ENCODE measurements at places on chromosomes 6 and 20.

DNA sequence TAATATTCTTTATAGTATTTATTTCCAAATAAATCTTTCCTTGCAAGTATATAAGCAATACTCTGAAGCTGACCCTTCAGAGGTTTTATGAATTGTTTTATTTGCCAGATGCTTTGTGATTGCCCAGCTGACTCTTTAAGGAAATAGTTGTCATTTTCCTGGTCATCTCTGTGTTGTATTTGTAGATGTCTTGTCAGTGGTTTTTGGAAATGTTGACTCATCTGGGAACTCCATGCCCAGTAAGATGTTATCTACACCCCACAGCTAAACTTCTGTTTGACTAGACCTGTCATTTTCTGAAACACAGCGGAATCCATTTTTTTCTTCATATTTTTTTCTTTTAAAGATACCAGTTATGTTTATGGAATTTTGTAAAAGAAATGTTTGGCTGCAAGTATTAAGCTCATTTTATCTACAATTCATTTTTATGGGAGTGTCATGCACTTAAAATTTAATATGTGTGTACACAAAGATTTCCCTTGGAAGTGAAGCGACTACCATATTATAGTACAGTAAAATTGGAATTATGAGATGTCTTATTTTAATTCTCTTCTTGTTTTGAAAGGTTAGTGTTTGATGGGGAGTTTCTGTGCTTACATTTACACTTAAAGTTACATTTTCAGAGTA, 491.0 kb downstream of the NKAIN2 start:
- no peak overlapping the region for H3K4me3 ChIP-seq
- no peaks in the 10 kb centered on the region for H3K27me3 ChIP-seq
- H3K4me1 ChIP-seq = no peaks in the 10 kb centered on the region
- H3K27ac ChIP-seq = no peak overlapping the region
- H3K36me3 ChIP-seq = no peaks in the 10 kb centered on the region

DNA sequence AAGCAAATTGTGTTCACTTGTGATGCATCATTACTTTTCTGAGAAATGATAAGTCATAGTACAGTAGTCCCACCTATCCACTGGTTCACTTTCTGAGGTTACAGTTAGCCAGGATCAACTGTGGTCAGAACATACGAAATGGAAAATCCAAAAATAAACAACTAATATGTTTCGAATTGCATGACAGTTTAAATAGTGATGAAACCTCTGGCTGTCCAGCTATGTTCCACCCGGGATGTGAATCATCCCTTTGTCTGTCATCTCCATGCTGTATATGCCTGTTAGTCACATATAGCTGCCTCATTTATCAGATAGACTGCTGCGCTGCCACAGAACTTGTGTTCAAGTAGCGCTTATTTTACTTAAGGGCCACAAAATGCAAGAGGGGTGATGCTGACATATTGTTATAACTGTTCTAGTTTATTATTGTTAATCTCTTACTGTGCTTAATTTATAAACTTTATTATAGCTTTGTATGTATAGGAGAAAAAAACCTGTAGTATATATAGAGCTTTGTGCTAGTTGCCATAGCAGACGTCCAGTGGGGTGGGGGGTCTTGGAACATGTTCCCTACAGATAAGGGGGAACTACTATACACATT, 29.2 kb downstream of the AFDN start:
- H3K4me3 ChIP-seq = peak overlapping the region; percentile 63
- H3K27me3 ChIP-seq = no peaks in the 10 kb centered on the region
- DNase-seq = peak; percentile 94

DNA sequence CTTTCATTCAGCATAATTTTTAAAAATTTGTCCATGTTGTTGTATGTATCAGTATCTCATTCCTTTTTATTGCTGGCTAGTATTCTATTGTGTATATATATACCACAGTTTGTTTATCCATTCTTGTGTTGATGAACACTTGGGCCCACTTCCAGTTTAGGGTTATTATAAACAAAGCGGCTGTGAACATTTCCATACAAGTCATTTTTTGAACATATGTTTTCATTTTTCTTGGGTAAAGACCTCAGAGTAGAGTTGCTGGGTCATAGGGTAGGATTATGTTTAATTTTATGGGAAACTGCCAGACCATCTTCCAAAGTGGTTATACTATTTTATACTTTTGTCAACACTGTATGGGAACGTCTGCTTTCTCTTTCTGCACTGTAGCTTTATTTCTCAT, 55.3 kb downstream of the RBM24 start:
- DNase-seq = peak; percentile 53
- no peak overlapping the region for H3K4me3 ChIP-seq
- H3K4me1 ChIP-seq = peaks cover 35% of the 10 kb centered on the region
- H3K36me3 ChIP-seq = 0 out of 2 replicates have a peak, but pooled peaks cover 5% of the 10 kb centered on the region

DNA sequence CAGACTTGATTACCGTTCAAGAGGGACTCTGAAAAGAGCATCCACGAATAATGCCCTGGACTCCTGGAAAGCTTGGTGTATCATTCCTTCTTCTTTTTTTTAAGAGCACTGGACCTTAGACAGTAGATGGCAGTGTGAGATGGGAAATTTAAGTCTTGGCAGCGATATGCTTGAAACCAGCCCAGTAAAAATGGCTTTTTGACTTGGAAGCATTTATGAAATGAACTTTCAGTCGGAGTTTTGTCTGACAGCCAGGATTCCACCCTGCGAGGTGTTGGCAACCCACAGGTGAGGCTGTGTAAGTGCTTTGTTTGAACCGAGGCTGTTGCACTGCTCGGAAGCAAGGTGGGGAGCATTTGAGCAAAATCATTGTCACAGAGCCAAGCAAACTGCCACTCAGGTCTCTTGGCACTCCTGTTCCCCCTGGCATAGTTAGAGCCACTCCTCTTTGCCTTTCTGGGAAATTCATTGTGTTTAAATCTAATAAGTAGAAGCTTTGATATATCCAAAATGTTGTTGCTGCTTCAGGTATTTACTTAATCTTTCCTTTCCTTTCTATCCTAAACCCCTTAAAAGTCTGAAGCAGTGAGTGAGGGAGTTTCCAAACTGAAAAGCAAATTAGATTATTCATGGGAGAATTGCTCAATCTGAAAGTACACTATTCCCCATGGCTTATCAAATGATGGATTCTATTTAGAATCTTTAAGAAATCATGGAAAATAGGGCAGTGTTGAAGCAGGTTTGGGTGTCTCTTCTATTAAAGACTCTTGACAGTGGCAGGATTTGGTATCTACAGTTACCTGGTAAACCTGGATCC, 272.8 kb upstream of the SLC35B3 start:
- H3K36me3 ChIP-seq = no peaks in the 10 kb centered on the region
- DNase-seq = peak; percentile 1
- no peak overlapping the region for H3K27ac ChIP-seq
- H3K4me1 ChIP-seq = no peaks in the 10 kb centered on the region
- H3K27me3 ChIP-seq = no peaks in the 10 kb centered on the region

- H3K36me3 ChIP-seq = peaks cover 20% of the 10 kb centered on the region
- no peaks in the 10 kb centered on the region for H3K27me3 ChIP-seq
Observed at GRCh38 chr6:21023210-21023609, 489.0 kb downstream of the CDKAL1 start.

GRCh38 chr6:143149771-143150170, 89.1 kb downstream of the AIG1 start:
- H3K36me3 ChIP-seq = peaks cover 12% of the 10 kb centered on the region
- peak; percentile 38 for DNase-seq
- no peaks in the 10 kb centered on the region for H3K27me3 ChIP-seq
- H3K27ac ChIP-seq = peak overlapping the region; percentile 36

- peaks cover under 1% of the 10 kb centered on the region for H3K27me3 ChIP-seq
- peaks cover 19% of the 10 kb centered on the region for H3K4me1 ChIP-seq
- H3K27ac ChIP-seq = no peak overlapping the region
Observed at GRCh38 chr6:14844411-14844810, 401.5 kb upstream of the JARID2 start.

DNA sequence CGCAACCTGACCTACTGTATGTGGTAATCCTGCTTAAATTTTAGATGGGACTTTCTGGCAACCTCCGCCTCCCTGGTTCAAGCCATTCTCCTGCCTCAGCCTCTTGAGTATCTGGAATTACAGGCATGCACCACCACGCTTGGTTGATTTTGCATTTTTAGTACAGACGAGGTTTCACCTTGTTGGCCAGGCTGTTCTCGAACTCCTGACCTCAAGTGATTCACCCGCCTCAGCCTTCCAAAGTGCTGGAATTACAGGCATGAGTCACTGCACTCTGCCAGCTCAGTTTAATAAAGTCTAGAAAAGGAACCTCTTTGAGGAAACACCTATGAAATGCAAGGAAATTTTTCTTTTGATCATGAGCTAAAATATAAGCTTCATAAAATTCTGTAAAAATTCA, 9.0 kb upstream of the PLCB4 start:
- DNase-seq = peak; percentile 56
- peak overlapping the region; percentile 53 for H3K27ac ChIP-seq
- no peak overlapping the region for H3K4me3 ChIP-seq

- no peaks in the 10 kb centered on the region for H3K4me1 ChIP-seq
- H3K36me3 ChIP-seq = no peaks in the 10 kb centered on the region
- no peak overlapping the region for H3K27ac ChIP-seq
- DNase-seq = no peak
- H3K4me3 ChIP-seq = no peak overlapping the region
Observed at GRCh38 chr20:11702721-11703518, 214.8 kb upstream of the BTBD3 start.

GRCh38 chr6:119128252-119128912, 49.9 kb upstream of the FAM184A start:
- no peak for DNase-seq
- no peak overlapping the region for H3K4me3 ChIP-seq
- no peak overlapping the region for H3K27ac ChIP-seq
- peaks cover 22% of the 10 kb centered on the region for H3K4me1 ChIP-seq
- H3K27me3 ChIP-seq = no peaks in the 10 kb centered on the region

DNA sequence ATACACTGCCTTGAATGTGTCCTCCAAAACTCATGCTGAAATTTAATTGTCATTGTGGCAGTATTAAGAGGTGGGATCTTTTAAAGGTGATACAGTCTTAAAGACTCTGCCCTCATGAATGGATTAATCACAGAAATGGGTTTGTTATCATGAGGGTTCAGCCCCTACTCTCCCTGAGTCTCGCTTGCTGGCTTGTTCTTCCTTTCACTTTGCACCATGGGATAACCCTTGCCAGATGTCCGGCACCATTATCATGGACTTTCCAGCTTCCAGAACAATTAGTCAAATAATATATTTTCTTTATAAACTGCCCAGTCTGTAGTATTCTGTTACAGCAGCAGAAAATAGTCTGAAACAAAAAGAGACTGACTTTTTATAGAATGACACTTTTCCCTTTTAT, 67.9 kb upstream of the TENT5A start:
- no peak overlapping the region for H3K27ac ChIP-seq
- no peak overlapping the region for H3K4me3 ChIP-seq
- H3K36me3 ChIP-seq = no peaks in the 10 kb centered on the region
- no peak for DNase-seq
- H3K4me1 ChIP-seq = peaks cover 13% of the 10 kb centered on the region

DNA sequence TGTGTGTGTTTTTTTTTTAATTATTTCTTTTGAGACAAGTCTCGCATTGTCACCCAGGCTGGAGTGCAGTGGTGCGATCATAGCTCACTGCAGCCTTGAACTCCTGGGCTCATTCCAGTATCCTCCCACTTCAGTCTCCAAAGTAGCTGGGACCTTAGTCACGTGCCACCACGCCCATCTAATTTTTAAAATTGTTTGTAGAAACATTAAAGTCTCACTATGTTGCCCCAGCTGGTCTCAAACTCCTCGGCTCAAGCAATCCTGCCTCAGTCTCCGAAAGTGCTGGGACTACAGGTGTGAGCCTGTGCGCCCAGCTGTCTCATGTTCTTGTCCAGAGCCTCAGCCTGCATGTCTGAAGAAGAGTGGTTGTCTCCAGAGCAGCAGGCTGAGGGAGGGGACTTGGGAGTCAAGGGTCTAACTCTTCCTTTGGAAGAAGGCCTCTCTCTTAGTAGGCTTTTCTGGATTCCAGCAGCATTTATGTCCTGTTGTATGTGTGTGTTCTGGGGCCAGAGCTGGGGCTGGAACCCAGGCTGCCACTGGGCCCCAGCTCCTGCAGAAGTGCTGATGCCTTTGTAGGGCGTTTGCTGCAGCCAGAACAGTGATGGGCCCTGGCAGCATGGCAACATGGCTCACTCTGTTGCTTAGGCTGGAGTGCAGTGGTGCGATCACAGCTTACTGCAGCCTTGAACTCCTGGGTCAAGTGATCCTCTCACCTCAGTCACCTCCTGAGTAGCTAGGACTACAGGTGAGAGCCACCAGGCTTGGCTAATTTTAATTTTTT, 5.4 kb downstream of the DNMT3B start:
- no peaks in the 10 kb centered on the region for H3K36me3 ChIP-seq
- H3K27me3 ChIP-seq = peaks cover 2% of the 10 kb centered on the region
- no peak overlapping the region for H3K27ac ChIP-seq
- peaks cover 8% of the 10 kb centered on the region for H3K4me1 ChIP-seq
- no peak overlapping the region for H3K4me3 ChIP-seq

DNA sequence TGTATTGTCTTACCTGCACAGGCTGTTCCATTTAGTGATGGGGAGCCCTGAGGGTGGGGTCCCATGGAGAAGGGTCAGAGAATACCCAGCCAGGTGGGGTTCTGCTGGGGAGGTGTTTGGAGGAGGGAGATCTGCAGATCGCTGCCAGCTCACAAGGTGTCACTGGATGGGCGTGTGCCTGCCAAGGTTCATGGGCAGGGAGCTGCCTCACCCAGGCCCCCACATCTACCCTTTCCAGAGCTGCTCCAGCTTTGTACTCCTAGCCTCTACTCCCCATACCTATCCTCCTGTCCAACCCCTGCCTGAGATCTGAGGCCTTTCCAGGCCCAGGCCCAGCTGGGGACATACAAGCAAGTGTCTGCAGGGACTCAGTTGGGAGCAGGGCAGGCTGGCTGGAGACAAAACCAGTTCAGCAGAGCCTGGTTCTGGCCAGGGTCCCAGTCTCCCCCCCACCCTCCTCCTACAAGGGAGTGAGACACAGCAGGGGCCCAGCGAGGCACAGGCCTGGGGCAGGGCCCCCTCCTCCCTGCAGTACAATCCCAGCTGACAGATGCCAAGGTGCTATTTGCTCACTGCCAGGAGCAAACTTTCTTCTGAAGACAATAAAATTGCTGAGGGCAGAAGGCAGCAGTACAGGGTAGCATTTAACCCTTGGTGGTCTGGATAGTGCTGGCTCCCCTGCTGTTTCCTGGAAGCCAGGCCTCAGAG, 19.7 kb downstream of the SPDEF start:
- H3K4me3 ChIP-seq = no peak overlapping the region
- no peaks in the 10 kb centered on the region for H3K27me3 ChIP-seq
- H3K36me3 ChIP-seq = no peaks in the 10 kb centered on the region
- no peaks in the 10 kb centered on the region for H3K4me1 ChIP-seq
- DNase-seq = no peak

DNA sequence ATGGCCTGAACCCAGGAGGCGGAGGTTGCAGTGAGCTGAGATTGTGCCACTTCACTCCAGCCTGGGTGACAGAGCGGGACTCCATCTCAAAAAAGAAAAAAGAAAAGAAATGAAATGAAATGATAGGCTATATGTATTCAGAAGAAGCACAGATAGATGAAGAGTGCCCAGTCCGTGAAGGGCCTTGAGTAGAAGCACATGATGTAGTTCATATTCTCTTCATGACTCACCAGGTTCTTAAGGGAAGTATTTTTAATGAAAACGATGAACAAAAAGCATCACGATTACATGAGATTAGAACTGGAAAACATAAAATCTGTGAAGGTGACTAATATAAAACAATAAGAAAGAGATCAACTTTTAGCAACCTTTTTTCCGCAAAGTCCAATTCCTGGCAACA, 29.8 kb downstream of the TPD52L1 start:
- no peaks in the 10 kb centered on the region for H3K36me3 ChIP-seq
- peak; percentile 11 for DNase-seq
- H3K4me3 ChIP-seq = no peak overlapping the region

Data from HFFc6 (cell line).